Osteoblast (primary cell): ENCODE measurements at places on chromosomes 2 and 18. TPM values are rescaled to one million over a fixed set of nuclear protein-coding genes. Genes with fewer than 3 reads are reported as not detected.

LAMA3 gene
- total RNA-seq = 8.3 and 33.3 TPM in 2 replicates

CTAGE1 gene
- under 0.01 TPM in 1 of 2 replicates, not detected in the other for total RNA-seq

SLC4A3 gene
- total RNA-seq = 2.5 and 3.8 TPM in 2 replicates

WNT6 gene
- not detected in 2 replicates for total RNA-seq

ANKRD29 gene
- total RNA-seq = 9.8 and 20.9 TPM in 2 replicates

HDAC4 gene
- 23.3 and 30.8 TPM in 2 replicates for total RNA-seq
